ENCODE measurements at places on chromosomes 7 and 10.

DNA sequence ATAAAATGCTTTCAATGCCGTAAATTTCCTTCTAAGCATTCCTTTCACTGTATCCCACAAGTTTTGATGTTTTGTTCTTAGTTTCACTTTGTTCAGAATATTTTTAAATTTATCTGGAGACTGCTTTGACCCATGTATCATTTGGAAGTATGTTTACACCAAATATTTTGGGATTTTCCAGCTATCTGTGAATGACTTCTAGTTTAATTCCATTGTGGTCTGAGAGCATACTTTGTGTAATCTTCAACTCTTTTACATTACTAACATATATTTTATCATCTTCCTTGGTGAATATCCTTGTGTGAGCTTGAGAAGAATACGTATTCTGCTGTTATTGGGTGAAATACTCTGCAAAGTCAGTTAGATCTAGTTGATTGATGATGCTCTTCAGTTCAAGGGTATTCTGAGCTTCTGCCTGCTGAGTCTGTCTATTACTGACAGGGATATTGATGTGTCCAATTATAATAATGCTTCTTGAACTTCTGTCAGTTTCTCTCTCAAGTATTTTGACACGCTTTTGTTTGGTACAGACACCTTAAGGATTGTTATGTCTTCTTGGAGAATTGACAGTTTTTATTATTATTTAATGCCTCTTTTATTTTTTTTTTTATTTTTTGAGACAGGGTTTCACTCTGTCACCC is 31.6 kb downstream of the MKLN1 start:
- DNase-seq: no peak

DNA sequence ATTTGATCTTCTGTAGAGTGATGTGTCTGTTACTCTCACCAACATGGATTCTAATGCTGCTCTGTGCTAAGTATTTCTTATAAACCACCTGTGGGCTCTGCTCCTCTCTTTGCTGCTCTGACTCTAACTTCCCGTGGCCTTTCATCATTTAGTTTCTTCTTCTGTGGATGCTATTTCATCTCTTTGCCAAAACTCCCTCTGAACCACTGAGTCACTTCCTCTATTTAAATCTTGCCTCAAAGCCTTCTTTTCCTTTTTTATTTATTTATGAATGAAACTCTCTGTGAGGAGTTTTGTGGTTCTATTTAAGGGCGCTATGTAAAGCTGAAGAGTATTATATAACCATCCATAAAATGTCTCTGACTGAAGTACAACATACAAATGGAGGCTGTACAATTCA is 538.5 kb downstream of the SUGCT start:
- DNase-seq: no peak

GRCh38 chr10:104777086-104777799 is 136.2 kb downstream of the SORCS3 start:
- no peak for DNase-seq

DNA sequence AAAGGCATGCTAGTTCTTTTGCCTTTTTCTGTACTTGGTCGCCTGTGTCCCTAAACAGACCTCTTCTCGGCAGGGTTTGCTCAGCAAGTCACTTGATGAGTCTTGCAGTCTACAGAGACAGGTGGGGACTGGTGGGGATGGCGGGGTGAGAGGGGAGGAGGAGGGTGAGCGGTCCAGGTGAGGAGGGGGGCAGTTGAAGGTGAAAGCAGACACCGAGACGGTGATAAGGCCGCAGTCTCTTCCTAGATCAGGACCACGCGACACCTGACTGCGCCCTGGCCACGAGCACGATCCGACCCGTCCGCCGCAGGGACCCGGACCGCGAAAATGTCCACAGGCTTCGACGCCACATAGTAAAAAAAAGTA is 566 bp downstream of the ASNS start:
- DNase-seq: no peak

GRCh38 chr10:118543714-118544400 is 51.6 kb downstream of the PRLHR start:
- no peak for DNase-seq

GRCh38 chr7:67588631-67589030 is 592.0 kb downstream of the TYW1 start:
- no peak for DNase-seq

- no peak for DNase-seq
These were observed 584.9 kb downstream of the GRM8 start for GRCh38 chr7:126667742-126668366.

DNA sequence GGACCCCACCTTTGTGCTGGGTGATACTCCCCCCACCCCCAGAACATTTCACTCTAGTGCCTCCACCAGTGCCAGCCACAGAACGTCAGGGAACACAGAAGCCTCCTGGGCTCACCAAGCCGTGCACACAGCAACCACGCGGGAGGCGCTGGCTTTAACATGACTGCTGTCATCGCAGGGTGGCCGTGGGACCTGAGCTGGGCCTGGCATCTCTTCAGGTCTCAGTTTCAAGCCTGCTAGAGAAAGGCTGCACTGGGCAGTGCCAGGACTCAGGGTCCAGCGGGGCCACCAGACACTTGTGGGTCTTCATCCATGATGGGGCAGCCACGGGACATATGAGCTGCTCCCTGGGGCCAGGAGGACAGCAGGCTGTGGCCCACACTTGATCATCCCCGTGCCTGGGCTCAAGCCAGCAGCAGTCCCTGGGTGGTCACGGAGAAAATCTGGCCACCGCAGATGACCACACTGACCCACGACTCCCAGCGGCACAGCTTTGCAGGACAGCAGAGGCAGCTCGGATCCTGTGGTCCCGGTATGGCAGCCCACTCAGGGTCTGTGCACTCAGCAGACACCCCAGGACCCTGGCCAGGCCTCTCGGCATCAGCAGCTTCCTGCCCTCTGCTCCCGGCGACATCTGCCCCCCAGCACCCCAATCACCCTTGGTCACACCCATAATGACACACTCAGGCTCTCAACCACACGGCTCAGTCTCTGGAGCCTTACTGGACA is 44.2 kb downstream of the CAMK2B start:
- DNase-seq: no peak

GRCh38 chr10:98195120-98195519 is 60.7 kb downstream of the R3HCC1L start:
- no peak for DNase-seq

- no peak for DNase-seq
These were observed 33.0 kb downstream of the ZFAND2A start for GRCh38 chr7:1127001-1127400.

- DNase-seq: no peak
These were observed 24.9 kb downstream of the GSAP start for GRCh38 chr7:77391230-77391629.

DNA sequence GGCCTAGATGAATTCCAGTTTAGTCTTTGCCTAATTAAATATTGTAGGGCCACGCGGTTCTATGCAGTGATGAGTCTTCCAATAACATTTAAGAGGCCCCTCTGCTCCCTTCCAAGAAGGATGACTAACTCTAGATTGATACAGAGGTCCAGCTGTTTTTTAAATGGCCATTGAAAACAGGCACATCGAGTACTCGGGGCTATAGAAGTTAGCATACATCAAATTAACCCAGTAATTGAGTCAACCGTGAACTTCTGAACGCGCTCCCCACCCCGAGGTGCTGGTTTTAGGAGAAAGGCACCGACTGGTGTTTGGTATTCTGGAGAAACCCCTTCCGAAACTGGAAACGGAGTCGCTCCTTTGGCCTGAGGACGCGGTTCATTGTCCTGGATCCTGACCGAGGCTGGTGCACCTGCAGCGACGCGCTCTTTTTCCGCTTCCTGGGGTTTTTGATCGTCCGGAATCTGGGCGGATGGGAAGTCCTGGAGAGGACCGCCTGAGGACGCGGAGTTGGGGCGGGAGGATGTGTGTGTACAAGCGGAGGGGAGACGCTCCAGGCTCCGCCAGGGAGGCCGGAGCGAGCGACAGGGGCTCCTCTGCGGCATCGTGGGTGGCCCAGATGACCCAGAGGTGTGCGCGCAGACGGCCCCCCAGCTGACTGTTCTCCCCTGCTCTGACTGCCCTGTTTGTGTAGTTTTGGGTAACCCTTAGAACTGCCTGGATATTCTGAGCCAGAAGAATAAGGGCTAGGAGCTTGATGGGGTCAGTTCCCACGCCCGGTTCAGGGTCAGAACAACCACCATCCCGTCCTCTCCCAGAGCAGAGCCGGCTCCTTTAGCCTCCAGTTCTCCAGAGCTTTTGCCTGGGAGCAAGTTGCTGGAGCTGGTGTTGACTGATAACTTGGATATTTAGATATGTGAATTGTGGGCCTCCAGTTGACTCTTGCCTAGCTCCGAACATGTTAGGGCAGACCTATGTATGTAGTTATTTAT is 711 bp downstream of the FAM221A start:
- DNase-seq: peak; percentile 35

DNA sequence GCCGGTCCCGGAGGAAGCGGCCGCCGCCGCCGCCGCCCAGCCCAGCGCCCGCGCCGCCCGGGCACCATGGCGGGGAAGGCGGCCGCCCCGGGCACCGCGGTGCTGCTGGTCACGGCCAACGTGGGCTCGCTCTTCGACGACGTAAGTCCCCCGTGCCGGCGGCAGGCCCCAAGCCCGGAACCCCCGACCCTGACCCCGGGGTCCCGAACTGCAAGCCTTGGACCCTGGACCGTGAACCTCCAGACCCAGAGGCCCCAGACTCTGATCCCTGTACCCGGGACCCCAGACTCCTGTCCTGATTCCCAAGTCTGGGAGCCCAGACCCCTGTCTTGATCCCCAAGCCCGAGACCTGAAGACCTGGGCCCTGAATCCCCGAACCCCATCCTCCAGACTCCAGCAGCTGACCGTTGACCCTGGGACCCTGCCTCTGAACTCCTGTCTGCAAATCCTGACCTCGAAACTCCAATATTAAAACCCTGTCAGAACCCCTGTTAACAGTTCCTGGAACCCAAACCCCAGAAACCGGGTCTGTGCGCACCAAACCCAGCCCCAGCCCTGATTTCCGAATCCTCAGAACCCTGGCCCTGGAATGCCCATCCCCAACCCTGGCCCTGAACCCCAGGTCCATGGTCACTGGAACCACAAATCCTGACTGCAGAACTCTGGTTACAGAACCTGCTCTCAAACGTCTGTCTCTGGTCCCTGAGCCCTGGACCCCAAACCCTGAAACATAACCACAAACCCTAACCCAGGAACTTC is 623 bp downstream of the INPP5A start:
- DNase-seq: no peak

DNA sequence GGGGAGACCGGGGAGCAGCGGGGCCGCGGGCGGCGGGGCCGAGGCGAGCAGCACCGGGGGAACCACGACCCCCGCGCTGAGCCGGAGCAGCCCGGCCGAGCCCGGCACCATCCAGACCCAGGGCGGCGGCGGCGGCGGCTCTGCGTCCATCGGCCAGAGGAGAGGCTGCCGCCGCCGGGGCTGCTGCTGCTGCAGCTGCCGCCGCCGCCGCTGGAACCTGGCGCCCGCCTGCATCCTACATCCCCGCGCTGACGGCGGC is 190 bp downstream of the TCERG1L start:
- DNase-seq: no peak

GRCh38 chr10:133481657-133482056 is 27.9 kb downstream of the SCART1 start:
- no peak for DNase-seq

DNA sequence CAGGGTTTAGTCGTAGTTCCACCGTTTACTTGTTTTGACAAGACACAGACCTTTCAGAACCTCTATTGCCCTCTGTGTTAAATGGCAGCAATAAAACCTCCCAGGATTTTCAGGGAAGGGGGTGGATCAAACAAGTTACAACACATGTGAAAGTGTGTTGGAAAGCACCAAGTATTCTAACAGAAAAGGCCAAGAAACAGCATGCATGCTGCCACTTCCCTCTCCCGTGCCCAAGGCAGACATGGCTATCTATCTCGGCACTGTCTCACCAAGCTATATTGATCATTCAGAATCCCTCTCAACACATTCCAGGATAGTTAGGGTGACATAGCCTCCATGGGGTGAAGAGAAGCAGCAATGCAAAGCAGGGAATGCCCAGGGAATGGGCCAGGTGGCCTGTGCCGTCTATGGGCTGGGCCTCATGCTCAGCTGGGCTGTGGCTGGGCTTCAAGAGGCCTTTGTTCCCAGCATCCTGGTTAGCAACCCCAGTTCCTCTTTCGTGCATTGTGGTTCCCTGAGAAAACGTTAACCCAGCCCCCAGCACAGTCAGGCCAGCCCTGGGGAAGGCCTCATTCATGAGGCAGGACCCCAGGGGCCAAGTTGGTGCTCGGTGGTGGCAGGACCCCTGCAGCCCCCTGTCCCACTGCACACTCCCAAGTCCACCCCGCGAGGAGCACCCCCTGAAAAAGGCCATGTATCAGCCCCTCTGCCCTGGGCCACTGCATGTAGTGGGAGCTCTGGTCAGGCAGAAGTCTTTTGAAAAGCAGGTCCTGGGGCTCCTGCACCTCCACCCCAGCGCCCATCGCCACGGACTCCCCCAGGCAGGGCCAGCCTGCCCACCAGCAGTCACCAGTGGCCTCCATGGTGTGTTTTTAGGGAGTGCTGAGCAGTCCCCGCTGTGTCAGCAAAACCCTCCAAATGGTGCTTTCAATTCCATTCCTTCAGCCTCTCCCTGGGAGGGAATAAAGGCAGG is 25.5 kb downstream of the VSIR start:
- DNase-seq: no peak

DNA sequence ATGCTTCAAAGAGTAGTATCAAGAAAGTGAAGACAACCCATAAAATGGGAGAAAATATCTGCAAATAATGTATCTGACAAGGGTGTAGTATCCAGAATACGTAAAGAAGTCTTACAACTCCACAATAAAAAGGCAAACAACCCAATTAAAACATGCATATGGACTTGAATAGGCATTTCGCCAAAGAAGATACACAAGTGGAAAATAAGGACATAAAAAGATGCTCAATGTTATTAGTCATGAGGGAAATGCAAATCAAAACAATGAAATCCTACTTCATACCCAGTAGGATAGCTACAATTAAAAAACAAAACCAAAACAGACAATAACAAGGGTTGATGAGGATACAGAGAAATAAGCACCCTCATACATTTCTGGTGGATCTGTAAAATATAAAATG is 79.2 kb downstream of the NUDCD3 start:
- DNase-seq: no peak

- DNase-seq: no peak
These were observed 33.5 kb upstream of the DLD start for GRCh38 chr7:107857541-107857912.

DNA sequence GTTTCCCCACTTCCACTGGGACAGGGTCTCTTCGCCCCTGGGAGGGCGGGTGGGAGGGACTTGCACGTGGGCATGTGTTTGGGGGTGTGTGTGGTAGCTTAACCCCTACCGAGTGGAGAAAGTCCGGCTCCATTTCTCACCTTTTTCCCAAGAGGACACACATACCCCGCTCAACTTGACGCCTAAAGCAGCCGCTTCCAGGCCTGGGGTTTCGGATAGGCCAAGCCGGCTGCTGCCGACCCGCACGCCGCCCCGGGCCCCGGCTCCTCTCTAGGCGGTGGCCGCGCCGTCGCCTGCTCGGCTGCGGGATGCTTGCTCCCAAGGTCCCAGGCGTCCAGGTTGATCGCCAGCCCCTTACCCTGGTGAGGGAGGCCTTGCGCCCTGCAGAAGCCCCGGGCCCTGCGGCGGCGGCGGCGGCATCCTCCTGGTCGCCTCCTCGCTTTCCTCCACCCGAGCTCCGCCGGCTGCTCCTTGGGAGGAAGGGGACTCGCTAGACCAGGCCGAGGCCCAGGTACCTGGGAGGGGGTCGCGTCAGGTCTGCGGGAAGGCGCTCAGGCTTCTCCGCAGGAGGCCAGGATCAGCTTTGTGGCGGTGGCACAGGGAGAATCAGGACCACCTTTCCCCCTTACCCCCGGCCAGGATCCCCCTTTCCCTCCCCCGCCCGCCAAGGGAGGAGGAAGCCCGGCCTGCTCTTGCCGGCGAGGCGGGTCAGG is 3.2 kb upstream of the GATA3 start:
- DNase-seq: no peak

Data from anterior cingulate cortex (tissue), 58 donors.